ENCODE measurements at places on chromosomes 6 and 20. TPM values are rescaled to one million over a fixed set of nuclear protein-coding genes. Genes with fewer than 3 reads are reported as not detected.

GRCh38 chr6:33709605-33710295 lies 1.8 kb downstream of the UQCC2 start:
- no peak for DNase-seq
- peak overlapping the region; percentile 94 for H3K4me3 ChIP-seq
- H3K4me1 ChIP-seq = peaks cover 35% of the 10 kb centered on the region
- no peak overlapping the region for H3K27ac ChIP-seq
- no peaks in the 10 kb centered on the region for H3K27me3 ChIP-seq

DNA sequence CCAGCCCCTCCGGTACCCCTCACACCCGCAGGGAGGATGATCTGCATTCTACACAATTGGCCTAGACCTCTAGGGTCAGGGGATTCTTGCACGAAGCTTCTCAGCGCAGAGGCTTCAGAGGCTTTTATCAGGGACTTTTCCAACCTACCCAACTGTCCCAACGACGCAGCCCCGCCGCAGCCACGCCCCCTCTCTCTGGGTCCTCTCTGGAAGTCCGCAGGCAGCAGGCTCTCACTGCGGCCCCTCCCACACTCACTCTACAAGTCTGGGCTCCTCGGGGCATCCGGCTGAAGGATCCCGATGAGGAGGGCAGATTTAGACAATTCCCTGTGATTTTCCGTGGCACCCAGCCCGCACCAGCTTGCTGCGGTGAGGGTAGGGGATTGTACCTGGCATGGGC lies 227.7 kb upstream of the RNF24 start:
- no peaks in the 10 kb centered on the region for H3K4me1 ChIP-seq
- peaks cover 31% of the 10 kb centered on the region for H3K27me3 ChIP-seq
- H3K27ac ChIP-seq = no peak overlapping the region
- no peak overlapping the region for H3K4me3 ChIP-seq
- no peak for DNase-seq

- no peak overlapping the region for H3K4me3 ChIP-seq
- H3K27ac ChIP-seq = no peak overlapping the region
- H3K36me3 ChIP-seq = no peaks in the 10 kb centered on the region
- peaks cover 7% of the 10 kb centered on the region for H3K4me1 ChIP-seq
- peaks cover 6% of the 10 kb centered on the region for H3K27me3 ChIP-seq
Observed at GRCh38 chr6:6826961-6827360, 238.4 kb downstream of the LY86 start.

GRCh38 chr6:30175765-30176164 lies 12.4 kb downstream of the TRIM15 start:
- H3K27ac ChIP-seq = no peak overlapping the region
- H3K36me3 ChIP-seq = no peaks in the 10 kb centered on the region
- H3K27me3 ChIP-seq = peaks cover 52% of the 10 kb centered on the region
- no peak for DNase-seq

The CDSN gene
- not detected for total RNA-seq

The PRKN gene
- 1.2 TPM for total RNA-seq

Data from activated CD8-positive, alpha-beta T cell treated with anti-CD3 and anti-CD28 coated beads for 36 hours (primary cell).